Cardiac septum (tissue), 1 donor: ENCODE measurements at places on chromosomes 11 and 22. TPM values are rescaled to one million over a fixed set of nuclear protein-coding genes. Genes with fewer than 3 reads are reported as not detected.

- no peak for DNase-seq
These were observed 12.1 kb downstream of the DERL3 start for GRCh38 chr22:23826510-23827350.

The FDXACB1 gene
- total RNA-seq, result 0.73 TPM

DNA sequence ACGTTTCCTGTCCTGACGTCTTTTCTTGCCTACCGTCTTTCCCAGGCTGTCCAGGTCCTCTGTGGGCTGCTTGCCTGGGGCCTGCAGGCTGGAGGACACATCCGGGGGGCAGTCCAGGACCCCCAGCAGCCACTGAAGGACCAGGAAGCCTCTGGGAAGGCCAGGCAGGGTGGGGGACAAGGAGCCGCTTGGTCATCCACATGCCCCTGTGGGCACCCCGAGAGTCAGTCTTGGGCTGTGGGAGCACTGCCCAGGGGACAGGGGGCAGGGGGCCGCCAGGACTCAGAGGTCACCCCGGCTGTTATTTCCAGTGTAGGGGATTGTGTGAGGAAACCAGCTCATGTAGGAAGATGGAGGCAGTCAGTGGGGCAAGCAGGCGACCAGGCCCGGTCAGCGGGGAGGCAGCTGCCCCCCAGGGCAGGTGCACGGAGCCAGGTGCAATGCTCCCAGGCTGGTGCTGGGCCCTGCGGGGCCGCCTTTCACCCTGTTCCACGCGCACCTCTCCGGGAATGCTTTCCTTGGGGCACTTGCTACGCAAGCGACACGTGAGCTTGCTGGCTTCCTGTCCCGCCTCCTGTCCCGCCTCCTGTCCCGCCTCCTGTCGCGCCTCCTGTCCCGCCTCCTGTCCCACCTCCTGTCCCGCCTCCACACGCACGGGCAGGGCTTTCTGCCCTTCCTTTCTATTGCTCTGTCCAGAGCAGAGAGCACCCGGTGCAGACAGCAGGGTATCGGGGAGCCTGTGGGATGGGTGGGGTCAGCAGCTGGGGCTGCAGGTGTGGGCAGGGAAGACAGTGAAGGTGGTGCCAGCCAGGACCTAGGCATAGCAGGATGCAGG lies 39.5 kb downstream of the MUC5B start:
- DNase-seq, result peak; percentile 94

The PRG3 gene
- not detected for total RNA-seq

DNA sequence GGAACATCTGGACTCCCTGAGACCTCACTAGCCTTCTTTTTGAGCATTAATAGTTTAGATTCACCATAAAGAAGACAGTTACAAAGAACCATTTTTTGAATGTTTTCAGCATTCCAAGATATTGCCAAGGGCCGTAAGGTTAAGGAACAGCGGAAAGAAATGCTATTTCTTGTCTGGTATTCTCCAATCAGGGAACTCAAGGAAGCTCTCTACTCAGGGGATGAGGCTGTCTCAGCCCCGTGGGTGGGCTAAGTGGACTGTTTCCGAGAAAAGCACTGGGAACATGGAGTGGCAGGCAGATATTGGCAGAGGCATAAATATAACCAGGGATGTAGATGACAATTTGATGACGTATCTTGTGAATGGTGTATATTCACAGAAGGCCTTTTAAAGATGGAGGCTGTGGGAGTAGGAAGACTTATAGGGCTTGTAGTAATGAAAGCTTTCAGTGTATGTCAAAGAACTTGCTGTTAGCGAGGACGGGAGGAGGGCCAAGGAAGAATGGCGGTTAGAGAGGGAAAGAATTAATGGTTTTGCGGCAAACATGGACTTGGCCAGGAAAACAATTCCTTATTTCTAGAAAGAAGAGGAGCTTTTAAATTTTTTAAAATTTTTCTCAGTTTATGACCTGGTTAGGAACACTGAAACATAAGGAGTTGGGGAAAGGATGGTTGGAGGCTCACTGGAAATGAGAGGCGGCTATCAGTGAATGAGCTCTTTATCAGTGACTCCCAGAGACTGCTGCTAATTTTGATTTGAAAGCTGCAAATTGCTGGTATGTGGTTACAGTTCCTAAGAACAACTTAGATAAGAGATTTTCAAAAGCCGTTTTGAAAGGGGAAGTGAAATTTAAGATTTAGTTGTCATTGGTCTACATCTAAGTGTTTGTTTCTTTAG lies 64.6 kb downstream of the ST3GAL4 start:
- no peak for DNase-seq
